ENCODE measurements at places on chromosomes 13 and 19.

- DNase-seq, result no peak
Measured at GRCh38 chr13:43924549-43925245, 45.0 kb downstream of the LACC1 start.

- DNase-seq, result no peak
Measured at GRCh38 chr13:59514316-59514715, 649.4 kb downstream of the DIAPH3 start.

DNA sequence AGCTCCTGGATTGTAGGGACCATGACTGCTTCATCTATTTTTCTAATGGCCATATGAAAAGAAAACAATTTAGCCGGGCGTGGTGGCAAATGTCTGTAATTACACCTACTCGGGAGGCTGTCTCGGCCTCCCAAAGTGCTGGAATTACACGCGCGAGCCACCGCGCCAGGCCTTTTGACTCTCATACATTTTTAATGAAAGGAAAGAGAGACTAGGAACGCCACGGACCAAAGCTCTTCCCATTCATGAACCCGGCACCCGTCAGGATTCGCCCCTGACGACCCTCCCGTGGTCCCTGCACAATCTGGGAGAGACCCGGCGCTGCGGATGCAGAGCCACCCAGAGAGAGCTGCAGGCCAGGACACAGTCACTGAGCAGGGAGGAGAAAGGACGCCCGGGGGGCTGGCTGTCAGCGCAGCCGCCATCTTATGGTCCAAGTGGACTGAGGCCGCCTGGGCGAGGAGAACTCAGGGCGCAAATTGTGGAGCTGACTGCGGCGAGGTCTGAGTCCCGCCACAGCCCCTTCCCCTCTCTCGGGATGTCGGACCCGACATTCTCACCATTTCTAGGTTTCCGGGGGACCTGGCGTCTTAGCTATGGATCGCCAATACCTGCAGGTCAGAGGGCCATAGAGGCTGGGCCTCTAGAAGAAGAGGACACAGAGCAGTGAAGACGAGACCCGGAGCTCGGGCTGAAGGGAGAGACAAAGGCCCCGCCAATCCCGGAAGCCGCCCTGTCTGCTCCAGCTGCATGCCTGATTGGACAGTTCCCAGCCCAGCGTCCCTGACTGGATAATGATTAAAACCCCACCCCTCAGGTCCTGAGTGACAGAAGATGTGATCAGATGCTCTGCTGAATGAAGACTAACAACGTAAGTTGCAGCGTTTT, at the start of gene ZNF681:
Gene ZNF681, minus strand, starts transcription at position 705 of the 888 bp plus-strand sequence. Its CDS starts 142 bp downstream, at position 563.
- DNase-seq, result peak; percentile 78

DNA sequence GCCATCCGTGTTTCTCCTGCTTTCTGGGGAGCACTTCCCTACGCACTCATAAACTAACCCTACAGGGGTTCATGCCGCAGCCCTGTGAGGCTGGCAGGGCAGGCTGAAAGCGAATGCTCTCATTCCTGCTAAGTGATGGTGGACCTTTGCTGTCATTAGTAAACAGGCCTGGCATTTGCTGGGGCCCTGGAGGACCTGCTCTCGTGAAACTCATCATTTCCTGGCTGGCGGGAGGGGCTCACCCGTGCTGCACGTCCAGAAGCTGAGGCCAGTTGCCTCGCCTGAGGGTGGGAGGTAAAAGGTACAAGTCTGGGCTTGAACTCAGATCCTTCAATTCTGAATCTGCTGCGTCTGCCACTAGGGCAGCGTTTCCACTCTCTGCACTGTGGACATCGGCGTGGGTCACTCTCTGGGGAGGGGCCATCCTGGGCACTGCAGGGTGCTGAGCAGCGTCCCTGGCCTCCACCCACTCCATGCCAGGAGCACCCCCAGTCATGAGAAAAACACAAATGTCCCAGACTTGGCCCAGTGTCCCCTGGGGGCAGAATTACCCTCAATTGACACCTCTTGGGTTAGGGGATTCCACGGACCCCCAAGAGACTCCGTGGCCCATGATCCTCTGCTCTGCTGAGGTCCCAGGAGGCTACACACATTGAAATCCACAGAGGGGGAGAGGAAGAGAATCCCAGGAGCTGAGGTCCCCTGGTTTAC, 7.0 kb downstream of the MOB3A start:
- DNase-seq, result peak; percentile 34

- DNase-seq, result no peak
Measured at GRCh38 chr13:102470283-102470917, 68.6 kb upstream of the FGF14 start.

Data from RCC 7860 (cell line).